Cardiac septum (tissue), 1 donor: ENCODE measurements at places on chromosomes 4 and X.

GRCh38 chrX:144683247-144683646 lies 564.1 kb upstream of the SPANXN1 start:
- no peak for DNase-seq

DNA sequence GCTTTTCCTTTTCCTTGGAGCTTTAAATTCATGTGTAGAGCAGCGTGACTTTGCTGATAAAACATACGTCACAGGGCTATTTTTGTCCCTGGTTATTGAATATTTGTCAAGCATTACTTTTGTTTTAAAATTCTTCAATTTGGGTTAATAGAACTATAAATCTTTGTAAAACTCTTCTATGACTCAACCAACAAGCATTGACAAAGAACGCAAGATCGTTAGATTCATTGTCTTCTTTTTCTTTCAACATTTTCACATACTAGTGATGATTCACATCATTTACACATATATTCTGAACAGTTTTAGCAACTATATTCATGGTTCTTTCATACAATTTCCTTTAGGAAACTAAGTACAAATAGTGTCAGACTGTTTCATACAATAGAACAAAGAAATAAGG lies 72.0 kb upstream of the GPM6A start:
- no peak for DNase-seq

GRCh38 chrX:150844016-150844415 lies 54.5 kb downstream of the CD99L2 start:
- no peak for DNase-seq

DNA sequence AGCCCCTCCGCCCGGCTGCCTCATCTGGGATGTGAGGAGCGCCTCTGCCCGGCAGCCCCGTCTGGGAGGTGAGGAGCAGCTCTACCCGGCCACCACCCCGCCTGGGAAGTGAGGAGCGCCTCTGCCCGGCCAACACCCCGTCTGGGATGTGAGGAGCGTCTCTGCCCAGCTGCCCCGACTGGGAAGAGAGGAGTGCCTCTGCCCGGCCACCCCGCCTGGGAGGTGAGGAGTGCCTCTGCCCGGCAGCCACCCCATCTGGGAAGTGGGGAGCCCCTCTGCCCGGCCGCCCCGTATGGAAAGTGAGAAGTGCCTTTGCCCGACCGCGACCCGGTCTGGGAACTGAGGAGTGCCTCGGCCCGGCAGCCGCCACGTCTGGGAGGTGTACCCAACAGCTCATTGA lies 74.3 kb upstream of the TNIP3 start:
- no peak for DNase-seq
